ENCODE measurements at places on chromosomes 1 and 21.
A peak's percentile ranks its signal among the peaks of the same experiment; 100 is the strongest.

DNA sequence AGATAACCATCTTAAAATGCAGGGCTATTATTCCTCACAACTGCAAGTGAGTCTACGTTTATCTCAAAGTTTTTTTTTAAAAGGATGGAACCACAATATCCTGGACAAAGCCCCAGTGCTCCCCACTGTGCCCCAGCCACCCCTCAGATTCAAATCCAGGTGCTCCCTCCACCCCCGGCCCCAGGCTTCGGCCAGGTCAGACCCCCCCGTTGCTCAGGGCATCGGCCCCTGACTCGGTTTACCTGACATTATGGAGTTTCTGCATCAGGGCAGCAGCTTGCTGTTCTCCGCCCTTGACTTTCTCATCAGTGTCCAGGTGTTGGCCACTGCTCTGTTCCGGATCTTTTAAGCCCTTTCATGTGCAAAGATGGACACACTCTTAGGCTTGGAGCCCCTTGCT, 72.9 kb downstream of the SCCPDH start:
- DNase-seq: no peak

DNA sequence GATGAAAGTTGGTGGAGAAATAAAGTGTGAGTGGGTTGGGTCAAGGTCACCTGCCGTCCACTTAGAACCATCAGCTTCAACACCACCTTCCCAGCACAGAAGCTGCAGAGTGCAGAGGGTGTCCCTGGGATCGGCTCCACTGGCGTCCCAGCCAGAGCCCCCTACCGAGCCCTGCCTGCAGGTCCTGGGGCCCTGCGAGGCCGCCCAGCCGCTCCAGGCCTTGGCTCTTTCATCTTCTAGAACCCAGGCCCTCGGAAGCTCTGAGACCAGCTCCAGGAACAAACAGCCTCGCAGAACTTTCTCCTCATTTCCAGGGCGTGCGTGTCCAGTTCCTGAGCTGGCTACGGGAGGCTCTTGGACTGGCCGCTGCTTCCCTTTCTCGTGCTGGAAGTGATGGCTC, 166.0 kb downstream of the PRDM16 start:
- DNase-seq: no peak

- no peak for DNase-seq
These were observed 332.8 kb downstream of the DISC1 start for GRCh38 chr1:231959225-231959884.

DNA sequence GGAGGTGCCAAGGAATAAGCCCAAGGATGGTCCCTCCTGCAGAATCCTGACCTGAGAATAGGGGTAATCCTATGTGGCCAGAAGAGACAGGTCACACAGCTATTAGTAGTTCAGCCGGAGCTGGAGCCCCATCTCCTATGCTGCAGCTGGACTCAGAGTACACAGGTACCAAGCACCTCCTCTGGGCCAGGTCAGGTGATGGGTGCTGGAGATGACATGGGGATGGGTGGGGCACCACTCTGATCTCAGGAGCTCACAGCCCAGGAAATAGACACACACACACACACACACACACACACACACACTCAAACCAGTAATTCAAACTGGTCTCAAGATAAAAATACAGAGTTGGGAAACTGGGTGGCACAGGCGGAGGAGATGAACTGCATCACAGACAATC, 54.2 kb upstream of the SSBP3 start:
- no peak for DNase-seq

DNA sequence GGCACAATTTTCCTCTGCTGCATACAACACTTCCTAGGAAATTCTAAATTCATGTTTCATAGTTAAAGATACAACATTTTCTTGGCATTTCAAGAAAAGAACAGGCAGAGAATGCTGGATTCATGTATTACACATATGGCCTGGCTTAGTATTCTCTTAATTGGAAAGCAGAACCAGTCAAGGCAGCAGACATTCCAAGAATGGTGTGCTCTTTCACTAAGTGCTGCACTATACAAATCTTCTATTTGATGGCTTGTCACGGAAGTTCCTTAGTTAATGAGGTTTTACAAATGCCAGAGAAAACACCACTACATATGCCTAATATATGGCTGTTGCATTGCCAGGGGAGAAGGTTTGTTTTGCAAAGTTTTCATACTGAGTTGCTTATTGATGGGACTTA, 80.8 kb upstream of the DYNLT5 start:
- DNase-seq: no peak

DNA sequence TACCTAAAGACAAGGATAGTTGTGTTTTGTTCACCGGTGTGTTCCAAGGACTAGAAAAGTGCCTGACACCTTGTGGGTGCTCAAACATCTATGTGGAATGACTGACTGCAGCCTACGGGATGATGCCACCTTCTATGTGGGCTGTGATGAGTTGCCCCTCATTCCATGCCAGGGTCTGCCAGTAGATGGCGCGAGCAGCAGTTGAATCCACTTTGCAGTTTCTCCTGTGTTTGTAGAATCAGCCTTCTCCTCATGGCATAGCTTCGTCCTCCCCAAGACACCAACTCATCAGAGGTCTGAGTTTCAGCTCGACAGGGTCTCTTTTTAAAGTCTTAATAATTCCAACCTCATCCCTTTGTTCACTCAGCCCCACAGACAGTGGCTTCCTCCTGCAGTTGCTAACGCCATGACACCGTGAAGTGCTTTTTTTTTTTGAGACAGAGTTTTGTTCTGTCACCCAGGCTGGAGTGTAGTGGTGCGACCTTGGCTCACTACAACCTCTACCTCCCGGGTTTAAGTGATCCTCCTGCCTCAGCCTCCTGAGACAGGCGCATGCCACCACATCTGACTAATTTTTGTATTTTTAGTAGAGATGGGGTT, 133.7 kb downstream of the CAPN8 start:
- DNase-seq: peak; percentile 35

DNA sequence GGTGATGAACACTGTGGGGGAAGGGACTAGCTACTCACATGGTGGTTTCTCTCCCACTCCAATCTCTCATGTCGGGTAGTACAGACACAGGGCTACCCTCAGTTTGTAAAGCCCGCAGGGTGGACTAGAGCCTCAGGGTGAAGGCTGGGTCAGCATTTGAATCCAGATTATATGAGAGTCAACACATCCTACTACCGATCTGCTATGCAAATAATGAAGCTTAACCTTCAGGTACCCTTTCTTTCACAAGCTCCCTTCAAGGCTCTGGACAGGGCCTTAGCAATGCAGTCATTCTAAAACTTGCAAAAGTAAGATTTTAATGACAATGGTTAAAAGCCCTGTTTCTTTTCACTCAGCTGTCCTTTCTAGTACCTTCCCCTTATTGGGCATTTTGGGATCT, 5.5 kb upstream of the ZBED6 start:
- DNase-seq: no peak

- DNase-seq: no peak
These were observed 7.9 kb upstream of the TNNT2 start for GRCh38 chr1:201385299-201385891.

- no peak for DNase-seq
These were observed 11.5 kb downstream of the ABL2 start for GRCh38 chr1:179217943-179218507.

DNA sequence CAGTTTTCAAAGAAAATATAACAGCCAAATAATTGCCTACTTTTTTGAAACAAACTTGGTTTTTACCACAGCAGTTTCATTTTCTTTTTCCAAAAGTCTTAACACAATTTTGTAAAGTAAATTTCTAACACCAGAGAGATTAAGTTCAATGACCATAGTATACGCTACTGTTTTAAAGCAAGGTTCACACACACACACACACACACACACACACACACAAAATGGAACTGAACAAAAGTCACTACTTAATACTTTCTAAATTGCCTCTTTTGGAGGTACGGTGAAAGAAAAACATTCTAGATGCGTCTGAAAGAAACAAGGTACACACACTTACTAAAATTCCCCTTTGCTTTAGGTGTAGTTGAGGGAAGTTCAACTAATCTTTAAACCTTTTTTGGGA, 30.1 kb downstream of the C21orf91 start:
- no peak for DNase-seq

- DNase-seq: no peak
These were observed 8.2 kb downstream of the HECTD3 start for GRCh38 chr1:45002650-45003645.

- no peak for DNase-seq
These were observed 4.7 kb downstream of the SH2D5 start for GRCh38 chr1:20727746-20728316.

GRCh38 chr21:14814282-14814681, 250.5 kb downstream of the NRIP1 start:
- no peak for DNase-seq

GRCh38 chr1:45409276-45409675, 69.0 kb upstream of the MUTYH start:
- DNase-seq: no peak

DNA sequence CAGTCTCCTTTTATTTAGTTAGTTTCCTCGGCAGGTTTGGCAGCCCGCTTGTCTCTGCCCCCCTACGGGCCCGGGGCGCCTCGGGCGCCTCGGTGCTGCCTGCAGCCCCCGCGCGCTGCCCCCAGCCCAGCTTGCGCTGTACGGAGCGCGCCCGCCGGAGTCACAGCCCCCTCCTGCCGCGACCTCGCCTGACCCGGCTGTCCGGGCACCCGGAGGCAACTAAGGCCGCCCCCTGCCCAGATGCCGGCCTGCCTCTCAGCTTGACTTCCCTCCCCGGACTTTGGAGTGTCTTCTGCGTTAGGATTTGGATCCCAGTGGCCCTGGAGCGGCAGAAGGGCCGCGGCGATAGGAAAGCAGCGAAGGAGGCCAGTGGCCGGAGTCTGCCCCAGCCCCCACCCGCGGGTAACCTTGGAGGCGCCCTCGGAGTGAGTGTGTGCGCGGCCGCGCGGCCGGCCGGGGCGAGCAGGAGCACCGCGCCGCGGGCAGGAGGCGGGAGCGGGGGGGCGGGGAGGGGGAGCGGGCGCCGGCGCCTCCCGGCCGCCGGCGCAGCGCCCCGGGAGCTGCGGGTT, 7.6 kb downstream of the CDKN2C start:
- DNase-seq: no peak

- DNase-seq: no peak
These were observed 28.9 kb upstream of the NLRP3 start for GRCh38 chr1:247387096-247387495.

DNA sequence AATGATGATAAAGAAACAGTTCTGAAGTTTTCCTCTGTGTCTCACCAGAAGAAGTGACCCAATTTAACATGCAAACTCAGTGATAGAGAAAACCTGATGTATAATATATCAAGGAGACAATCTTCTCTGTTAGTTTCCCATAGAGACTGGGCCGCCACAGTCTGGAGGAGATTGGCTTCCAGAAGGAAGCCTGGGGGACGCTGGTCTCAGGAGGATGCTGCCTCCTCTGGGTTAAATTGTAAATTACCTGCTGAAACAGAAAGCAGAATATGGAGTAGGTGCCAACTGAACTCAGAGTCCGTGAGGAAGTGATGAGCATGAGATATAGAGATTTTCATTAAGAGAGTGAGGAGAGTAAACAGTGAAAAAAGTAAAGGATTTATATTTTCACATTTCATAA, 15.8 kb downstream of the OR14I1 start:
- no peak for DNase-seq

GRCh38 chr1:9009438-9010370, 16.5 kb downstream of the SLC2A7 start:
- DNase-seq: no peak

DNA sequence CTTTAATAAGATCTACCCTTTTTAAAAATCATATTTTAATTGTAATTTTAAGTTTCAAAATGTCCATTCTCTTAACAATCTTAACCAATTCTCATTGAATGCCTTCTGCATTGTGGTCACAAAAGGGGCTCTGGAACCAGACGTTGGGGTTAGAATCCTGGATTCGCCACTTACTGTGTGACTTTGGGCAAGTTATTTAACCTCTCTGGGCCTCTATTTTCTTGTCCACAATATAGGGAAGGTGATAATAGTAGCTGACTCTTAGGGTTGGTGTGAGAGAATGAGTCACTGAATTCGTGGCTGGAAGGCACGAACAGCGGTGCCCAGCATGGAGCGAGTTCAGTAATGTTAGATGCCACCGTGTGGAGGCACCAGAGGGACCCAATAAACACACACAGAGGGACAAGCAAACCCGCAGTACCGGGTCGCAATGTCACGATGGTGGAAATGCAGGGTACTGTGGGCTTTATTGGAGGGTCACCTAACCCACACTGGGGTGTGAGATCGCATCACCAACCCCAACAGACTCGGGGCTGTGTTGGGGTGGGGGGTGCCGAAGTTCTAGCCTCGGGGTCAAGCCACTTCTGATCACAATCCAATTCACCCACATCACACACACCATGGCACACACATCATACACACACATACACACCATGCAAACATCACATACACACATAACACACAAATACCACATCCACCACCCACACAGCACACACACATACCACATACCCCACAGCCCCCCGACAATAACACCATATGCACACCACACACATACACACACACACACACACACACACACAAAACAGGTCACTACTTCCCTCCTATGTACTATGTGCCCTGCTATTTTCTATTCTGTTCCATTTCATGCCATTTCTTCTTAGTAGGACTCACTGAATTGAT, 27.0 kb upstream of the IFNAR2 start:
- DNase-seq: no peak

- DNase-seq: no peak
These were observed 36.0 kb upstream of the ABCD3 start for GRCh38 chr1:94382201-94382600.

DNA sequence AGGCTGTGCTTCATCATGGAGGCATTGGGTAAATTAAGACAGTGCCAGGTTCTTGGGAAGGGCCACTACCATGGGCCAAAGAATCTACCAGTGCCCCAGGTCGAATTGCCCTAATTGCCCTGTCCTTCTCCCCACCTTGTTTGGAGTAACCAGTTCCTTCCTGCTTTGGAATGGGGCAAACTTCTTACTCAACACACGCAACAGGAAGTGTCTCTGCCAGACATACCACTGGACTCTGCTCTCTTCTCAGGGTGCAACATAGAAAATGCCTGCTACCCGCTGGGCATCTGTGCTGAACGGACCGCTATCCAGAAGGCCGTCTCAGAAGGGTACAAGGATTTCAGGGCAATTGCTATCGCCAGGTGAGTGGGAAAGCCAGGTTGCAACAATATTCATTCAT, 15.8 kb downstream of the CDA start:
- DNase-seq: no peak

DNA sequence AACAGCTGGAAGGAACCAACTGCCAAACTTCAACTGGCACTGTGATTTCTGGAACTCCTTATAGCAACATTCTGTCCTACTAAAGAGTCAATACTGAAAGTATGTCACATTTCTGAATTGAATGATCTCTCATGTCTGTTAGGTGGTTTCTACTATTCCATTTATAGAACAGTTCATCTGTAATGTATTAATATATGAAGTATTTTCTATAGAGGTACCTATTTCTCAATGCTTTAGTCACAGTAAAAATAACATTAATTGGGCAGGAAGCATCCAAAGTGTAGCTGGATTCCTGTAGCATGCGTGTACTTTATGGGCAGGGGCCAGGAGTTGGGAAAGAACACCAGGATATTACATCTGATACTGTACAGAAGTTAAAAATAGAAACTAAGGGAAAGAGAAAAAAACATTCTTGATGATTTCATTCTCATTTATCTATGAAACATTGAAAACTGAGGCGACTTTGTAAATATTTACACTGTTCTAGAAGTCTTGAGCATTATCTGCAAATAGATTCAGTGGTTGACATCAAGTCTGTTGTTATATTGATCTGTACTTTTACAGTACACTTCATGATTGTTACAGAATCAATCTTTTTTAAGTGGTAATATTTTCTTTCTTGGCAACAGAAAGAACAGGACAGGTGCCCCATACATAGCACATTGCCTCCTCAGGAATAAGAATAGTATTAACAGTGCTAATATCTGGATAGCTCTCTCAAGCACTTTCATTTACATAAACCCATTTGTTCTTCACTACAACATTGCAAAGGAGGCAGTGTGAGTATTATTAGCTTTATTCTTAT, 6.2 kb upstream of the ZNF281 start:
- no peak for DNase-seq
